Naive B cell (primary cell): ENCODE measurements at places on chromosomes 2 and 18.

- DNase-seq: no peak
Measured at GRCh38 chr2:4662161-4662779, 958.9 kb downstream of the DCDC2C start.

DNA sequence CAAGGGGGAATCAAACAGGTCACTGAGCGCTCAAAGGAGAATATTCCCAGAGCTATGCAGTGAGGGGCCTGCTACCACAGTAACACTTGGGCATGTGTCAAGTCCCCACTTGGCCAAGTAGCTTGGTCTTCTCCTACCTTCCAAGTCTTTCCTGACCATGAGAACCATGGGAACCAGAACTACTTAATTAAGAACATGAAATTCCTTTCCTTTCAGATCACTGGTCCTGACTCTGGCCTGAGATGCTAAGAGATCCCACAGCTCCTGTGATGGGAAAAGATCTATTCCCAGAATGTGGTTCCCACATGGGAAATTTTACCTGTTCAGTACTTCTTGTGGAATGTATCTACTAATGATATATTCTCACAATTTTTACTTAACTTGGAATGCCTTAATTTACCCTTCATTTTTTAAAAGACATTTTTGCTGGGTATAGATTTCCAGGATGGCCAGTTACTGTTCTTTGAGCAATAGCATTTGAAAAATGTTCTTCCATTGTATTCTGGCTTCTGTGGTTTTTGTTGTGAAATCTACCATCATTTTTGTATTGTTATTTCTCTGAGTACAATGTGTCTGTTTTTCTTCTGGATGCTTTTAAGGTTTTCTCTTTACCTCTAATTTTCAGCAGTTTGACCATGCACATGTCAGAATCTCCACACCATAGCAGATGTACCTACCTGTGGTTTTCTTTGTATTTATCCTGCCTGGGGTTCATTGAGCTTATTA lies 37.9 kb downstream of the KCNIP3 start:
- no peak for DNase-seq

GRCh38 chr2:128446049-128446873 lies 127.6 kb upstream of the HS6ST1 start:
- DNase-seq: no peak

- no peak for DNase-seq
Measured at GRCh38 chr18:10814336-10814735, 288.5 kb downstream of the NAPG start.

- DNase-seq: no peak
Measured at GRCh38 chr2:223451-223850, 40.4 kb downstream of the SH3YL1 start.

- DNase-seq: no peak
Measured at GRCh38 chr2:215664847-215665525, 229.1 kb upstream of the FN1 start.
